ENCODE measurements at places on chromosomes 7 and 10. TPM values are rescaled to one million over a fixed set of nuclear protein-coding genes. Genes with fewer than 3 reads are reported as not detected.

- peaks cover 30% of the 10 kb centered on the region for H3K4me1 ChIP-seq
- H3K27me3 ChIP-seq = no peaks in the 10 kb centered on the region
- H3K36me3 ChIP-seq = peaks cover 2% of the 10 kb centered on the region
Measured at GRCh38 chr7:47937065-47937687, 11.1 kb downstream of the PKD1L1 start.

- no peak for DNase-seq
- no peaks in the 10 kb centered on the region for H3K36me3 ChIP-seq
- peaks cover 4% of the 10 kb centered on the region for H3K27me3 ChIP-seq
- H3K4me3 ChIP-seq = no peak overlapping the region
- H3K4me1 ChIP-seq = no peaks in the 10 kb centered on the region
Measured at GRCh38 chr7:18189500-18190126, 162.0 kb upstream of the PRPS1L1 start.

GRCh38 chr10:88525371-88526069 is 57.6 kb downstream of the RNLS start:
- H3K27me3 ChIP-seq = peaks cover 3% of the 10 kb centered on the region
- H3K36me3 ChIP-seq = no peaks in the 10 kb centered on the region
- peaks cover 8% of the 10 kb centered on the region for H3K4me1 ChIP-seq

DNA sequence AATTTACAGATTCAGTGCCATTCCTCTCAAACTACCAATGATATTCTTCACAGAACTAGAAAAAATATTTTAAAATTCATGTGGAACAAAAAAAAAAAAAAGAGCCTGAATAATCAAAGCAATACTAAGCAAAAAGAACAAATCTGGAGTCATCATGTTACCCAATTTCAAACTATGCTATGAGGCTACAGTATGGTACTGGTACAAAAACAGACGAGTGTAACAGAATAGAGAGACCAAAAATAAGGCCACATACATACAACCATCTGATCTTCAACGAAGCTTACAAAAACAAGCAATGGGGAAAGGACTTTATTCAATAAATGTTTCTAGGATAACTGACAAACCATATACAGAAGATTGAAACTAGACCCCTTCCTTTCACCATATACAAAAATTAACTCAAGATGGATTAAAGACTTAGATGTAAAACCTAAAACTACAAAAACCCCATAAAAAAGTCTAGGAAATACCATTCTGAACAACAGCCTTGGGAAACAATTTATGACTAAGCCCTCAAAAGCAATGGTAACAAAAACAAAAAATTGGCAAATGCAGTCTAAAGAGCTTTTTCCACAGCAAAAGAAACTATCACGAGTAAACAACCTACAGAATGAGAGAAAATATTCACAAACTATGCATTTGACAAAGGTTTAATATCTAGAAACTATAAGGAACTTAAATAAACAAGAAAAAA is 207.7 kb downstream of the PTN start:
- no peak overlapping the region for H3K27ac ChIP-seq
- H3K4me1 ChIP-seq = no peaks in the 10 kb centered on the region
- H3K4me3 ChIP-seq = no peak overlapping the region

GRCh38 chr10:5573968-5574641 is 49.3 kb downstream of the CALML3 start:
- peaks cover 2% of the 10 kb centered on the region for H3K4me1 ChIP-seq
- H3K27ac ChIP-seq = no peak overlapping the region
- no peaks in the 10 kb centered on the region for H3K36me3 ChIP-seq
- peaks cover 9% of the 10 kb centered on the region for H3K27me3 ChIP-seq
- no peak overlapping the region for H3K4me3 ChIP-seq
- no peak for DNase-seq

GRCh38 chr7:78441737-78442136 is 643.2 kb downstream of the PHTF2 start:
- no peaks in the 10 kb centered on the region for H3K27me3 ChIP-seq
- H3K36me3 ChIP-seq = no peaks in the 10 kb centered on the region
- no peak overlapping the region for H3K4me3 ChIP-seq
- H3K4me1 ChIP-seq = no peaks in the 10 kb centered on the region
- no peak for DNase-seq
- no peak overlapping the region for H3K27ac ChIP-seq

The CYP3A7 gene
- not detected for total RNA-seq

The ANKRD22 gene
- total RNA-seq = 0.37 TPM

The UTF1 gene
- total RNA-seq = not detected

The ZNF37A gene
- total RNA-seq = 18.9 TPM
